Fibroblast of pulmonary artery (primary cell): ENCODE measurements at places on chromosomes 1 and 21.

GRCh38 chr1:202806845-202807450 is 1.3 kb downstream of the KDM5B start:
- DNase-seq: no peak

GRCh38 chr1:17403081-17403480 is 31.1 kb downstream of the PADI6 start:
- no peak for DNase-seq

DNA sequence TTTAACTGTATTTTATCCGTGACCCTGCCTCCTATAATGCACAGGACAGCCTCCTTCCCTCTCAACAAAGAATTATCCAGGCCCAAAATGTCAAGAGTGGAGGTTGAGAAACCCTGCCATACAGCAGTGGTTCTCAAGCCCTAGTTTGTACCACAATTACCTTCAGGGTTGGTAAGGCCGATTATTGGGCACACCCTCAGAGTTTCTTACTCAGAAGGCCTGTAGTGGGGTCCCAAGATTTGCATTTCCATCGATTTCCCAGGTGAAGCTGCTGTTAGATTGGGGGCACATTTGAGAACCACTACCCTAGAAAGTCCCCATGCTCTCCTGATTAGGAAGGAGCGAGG is 400 bp upstream of the PGBD2 start:
- DNase-seq: no peak

DNA sequence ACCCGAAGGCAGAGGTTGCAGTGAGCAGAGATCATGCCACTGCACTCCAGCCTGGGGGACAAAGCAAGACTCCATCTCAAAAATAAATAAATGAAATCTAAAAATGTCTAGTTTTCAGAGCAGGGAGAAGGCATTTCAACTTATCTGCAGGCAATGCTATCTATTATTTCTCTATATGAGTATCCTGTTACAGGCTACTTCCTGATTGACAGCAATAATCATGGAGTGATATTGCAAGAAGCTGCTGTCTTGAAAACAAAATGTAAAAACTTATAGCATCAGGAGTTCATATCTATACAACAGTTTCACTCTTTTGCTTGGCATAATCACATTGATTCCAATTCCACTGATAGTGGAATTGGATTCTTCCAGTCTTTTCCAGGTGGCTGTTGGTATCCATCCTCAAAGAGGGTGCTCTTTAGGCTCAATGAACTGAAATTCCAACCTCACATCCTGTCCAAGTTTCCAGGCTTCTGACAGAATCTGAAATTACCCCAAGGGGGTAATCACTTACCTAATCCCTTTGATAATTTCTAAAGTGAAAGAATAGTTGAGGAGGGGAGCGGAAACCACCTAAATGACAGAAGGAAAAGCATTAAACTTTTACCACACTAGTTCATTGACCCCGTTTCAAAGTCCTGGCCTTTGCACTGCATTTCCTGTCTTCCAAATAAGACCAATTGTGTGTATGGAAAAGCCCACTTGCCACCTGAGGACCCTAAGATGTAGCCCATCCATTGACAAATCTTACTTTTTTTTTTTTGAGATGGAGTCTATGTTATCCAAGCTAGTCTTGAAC is 107.6 kb downstream of the GLUL start:
- no peak for DNase-seq

- DNase-seq: peak; percentile 57
Measured at GRCh38 chr21:45818904-45819285, 162.7 kb upstream of the COL6A1 start.

DNA sequence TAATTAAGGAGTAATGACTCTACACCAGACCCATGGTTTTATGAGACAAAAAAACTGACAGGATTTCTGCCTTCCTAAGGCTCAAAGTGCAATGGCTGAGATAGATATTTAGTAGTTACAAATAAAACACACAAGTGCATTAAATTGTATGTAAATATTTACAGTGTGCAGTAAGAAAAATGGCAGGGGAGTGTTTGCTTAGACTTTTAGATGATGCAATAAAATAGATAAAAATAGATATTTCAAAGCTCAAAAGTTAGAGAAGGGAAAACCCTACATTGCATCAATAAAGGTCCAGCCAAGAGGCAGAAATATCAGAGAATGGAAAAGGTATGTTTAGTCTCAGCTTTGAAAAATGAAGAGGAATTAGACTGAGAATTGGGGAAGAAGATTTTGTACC is 226.3 kb upstream of the FGGY start:
- no peak for DNase-seq

GRCh38 chr1:224081604-224082003 is 32.3 kb upstream of the FBXO28 start:
- no peak for DNase-seq

GRCh38 chr1:51255331-51255730 is 19.3 kb downstream of the RNF11 start:
- DNase-seq: no peak

- DNase-seq: no peak
Measured at GRCh38 chr1:63403386-63403785, 36.0 kb downstream of the ALG6 start.

- no peak for DNase-seq
Measured at GRCh38 chr1:10635085-10635896, 160.5 kb downstream of the PEX14 start.

- DNase-seq: peak; percentile 47
Measured at GRCh38 chr1:64892576-64893573, 73.5 kb downstream of the JAK1 start.

- no peak for DNase-seq
Measured at GRCh38 chr1:26910343-26911160, 3.2 kb downstream of the NR0B2 start.

DNA sequence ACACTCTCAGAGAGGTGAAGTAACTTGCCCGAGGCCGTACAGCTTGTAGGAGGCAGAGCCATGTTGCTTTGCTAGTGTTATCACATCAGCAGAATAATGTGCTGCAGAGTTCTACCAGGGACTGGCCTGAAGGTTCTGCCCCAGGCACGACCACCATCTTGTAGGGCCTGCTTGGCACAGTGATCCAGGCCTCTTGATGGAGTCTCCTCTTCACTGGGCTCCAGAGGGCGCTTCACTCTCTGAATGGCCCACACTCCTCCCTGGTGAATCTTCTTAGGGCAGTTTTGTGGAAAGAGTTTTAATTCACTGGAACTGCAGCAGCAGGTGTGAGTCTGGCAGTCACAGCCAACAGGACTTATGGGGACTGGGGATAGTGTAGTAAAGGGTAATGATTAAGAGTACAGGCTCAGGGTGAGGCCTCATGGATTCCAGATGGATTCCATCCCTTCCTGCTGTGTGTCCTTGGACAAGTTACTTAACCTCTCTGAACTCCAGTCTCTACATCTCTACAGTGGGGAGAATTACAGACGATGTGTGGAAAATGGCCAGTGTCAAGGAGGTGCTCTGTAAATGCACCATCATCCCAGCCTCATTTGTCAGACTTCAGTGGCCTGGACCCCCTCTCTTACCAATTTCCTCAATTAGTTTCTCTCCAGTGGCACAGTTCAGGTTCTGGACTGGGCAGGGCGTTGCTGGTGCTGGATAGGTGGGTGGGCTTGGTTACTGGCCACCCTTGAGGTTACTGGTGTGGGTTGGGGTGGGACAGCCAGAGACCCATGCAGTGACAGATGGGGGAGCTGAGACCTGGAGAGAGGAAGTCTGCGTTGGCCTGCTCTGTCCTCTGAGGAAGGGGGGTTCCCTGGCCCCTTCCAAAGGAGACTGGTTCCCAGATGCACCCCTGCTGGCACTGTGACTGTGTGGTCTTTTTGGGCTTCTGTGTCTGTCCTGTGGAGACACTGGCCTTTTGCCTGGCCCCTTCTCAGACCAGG is 45.9 kb upstream of the CSF3R start:
- no peak for DNase-seq
